Stimulated activated CD4-positive, alpha-beta T cell treated with anti-CD3 and anti-CD28 coated beads, TNF-alpha, amount 100 ng/mL, for 4 hours (primary cell): ENCODE measurements at places on chromosomes 12 and 14.

GRCh38 chr12:28178775-28179174 lies 11.5 kb upstream of the CCDC91 start:
- no peak for DNase-seq

DNA sequence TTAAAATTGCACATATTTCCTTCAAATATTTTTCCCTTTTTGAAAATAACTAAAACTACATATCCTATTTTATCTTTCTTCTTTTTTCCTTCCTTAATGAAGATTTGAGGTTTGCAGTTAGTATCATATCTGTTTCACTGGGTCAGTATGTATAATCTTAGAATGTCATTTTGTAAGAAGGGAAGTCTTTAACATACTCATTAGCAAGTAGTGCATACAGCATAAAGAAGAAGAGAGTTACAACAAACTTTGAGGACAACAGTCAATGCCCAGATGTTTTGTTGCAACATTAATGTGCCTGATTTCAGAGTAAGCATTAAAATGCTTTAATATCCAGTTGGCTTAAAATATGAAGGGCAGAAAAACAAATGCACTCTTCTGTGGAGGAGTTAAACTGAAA lies 176.9 kb upstream of the FBXO33 start:
- no peak for DNase-seq

GRCh38 chr14:82447586-82447985 lies 913.9 kb upstream of the SEL1L start:
- DNase-seq: no peak

DNA sequence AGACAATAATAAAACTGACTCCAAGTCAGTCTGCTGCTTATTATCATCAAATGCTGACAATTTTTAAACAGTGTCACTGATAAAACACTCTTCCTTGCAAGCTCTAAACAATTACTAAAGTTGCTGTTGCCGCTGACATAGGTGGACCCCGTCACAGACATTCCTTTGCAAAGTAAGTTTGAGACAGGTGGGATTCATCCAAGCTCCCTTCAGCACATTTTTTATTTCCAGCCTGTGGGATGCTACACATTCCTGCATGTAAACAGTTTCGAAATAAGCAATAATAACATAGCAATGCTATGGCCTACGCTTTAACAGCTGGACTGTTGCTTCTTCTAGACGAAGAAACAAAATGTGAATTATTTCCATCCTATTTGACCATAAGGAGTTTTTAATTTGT lies 85.4 kb upstream of the HIF1A start:
- no peak for DNase-seq
